ENCODE measurements at places on chromosomes 11 and 22. TPM values are rescaled to one million over a fixed set of nuclear protein-coding genes. Genes with fewer than 3 reads are reported as not detected.

Gene CYB5R2
- 27.6 TPM for polyA plus RNA-seq

Gene SPON1
- polyA plus RNA-seq: 45.0 TPM

Gene HBD
- 1.1 TPM for polyA plus RNA-seq

Gene NELL1
- 2.3 TPM for polyA plus RNA-seq

Gene ME3
- 28.0 TPM for polyA plus RNA-seq

Gene HMOX1
- 50.5 TPM for polyA plus RNA-seq

Gene RASGRP2
- polyA plus RNA-seq: 5.2 TPM

Gene NUCB2
- 89.6 TPM for polyA plus RNA-seq

Gene C11orf16
- polyA plus RNA-seq: 0.82 TPM

Gene APOA1
- 53.5 TPM for polyA plus RNA-seq

DNA sequence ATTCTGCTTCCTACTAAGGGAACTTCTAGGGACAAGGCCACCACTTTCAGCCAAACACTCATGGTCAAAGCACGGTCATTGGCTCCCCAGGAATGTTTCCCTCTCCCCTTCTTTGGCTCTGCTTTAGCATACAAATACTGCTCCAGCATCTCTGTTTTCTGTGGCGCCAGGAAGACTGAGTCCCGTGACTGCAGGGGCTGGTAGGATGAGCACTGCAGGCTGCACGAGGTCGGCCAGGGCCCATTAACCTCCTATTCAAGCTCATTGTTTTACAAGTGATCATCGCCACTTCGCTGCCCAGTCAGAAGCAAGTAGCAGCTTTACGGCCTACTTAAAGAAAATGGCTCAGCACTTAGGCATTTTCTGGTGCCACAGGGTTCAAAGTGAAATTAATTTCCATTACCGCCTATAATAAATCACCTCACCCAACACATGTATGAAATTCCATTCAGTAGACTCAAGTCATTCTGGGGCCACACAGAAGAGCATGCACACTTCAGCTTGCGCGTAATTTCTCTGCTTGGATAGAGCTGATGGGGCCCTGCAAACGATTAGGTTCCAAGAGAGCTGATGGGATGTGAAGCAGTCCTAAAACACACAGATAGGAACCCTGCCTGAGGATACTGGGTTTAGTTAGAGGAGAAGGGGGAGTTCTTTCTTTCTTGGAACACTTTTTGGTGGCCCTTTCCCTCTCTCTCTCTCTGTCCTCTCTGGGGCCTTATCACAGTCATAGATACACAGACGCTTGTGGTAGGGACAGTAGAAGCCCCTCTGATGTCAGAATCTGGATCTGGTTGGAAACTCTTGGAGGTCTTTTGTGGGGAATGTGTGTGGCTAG, 173.7 kb downstream of the KIF18A start:
- no peak for DNase-seq

DNA sequence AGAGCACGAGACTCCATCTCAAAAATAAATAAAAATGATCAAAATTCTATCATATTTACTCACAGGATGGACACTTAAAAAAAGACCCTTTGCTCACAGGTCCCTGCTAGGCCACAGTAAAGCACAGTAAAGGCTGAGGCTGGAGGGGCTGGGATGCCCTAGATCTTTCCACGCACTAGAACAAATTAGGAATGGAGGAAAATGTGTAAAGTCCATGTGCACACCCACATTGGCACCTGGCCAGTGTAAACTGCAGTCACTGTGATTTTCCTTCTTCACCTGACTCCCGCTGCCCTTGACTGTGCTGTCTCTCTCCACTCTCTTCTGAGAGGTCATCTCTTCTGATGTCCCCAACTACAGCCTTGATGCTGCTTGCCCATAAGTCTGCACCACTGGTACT, 195.5 kb downstream of the EFCAB6 start:
- DNase-seq: no peak

GRCh38 chr11:21895686-21896085, 297.2 kb upstream of the ANO5 start:
- DNase-seq: no peak

DNA sequence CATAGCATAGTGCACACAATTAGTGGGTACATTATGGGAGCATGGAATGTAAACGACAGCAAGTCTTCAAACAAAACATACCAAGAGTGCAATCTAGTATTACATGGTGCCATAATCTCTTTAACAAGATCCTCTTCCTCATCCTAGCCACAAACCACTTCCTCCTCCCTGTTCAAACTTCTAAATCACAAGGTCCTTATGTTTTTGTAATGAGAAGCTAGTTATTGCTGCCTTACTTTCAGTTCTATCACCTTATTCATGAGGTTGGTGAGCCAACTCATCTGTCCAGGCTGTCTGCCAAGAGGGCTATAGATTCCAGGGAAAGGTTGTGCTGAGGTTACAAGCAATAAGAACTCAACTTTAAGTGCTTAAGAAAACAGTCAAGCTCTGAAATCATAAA, 195.4 kb upstream of the ARHGAP20 start:
- no peak for DNase-seq

DNA sequence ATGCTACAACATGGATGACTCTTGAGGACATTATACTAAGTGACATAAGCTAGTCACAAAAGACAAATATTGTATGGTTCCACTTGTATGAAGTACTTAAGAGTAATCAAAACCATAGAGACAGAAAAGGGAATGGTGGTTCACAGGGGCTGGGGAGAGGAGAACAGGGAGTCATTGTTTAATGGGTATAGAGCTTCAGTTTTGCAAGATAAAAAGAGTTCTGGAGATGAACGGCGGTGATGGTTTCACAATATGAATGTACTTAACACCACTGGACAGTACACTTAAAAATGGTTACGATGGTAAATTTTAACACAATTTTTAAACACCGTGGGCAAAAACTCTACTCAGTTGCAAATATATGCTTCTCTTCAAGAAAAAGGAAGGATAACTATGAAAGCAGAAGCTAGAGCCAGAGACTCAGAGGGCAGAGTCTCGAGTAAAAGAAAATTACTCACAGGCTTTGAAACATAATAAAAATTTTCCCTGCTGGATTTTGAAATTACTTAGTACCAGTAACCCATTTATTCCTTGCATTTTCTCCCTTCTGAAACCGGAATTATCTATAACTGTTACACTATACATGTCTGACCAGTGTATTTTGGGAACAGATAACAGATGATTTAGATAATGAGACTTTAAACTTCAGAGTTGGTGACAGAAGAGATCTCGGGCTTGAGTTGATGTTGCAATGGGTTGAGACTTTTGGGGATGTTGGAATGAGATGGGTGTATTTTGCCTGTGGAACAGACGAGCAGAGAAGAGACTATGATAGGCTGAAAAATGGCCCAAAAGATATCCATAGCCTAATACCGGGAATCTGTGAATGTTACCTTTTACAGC, 15.0 kb downstream of the MRTFA start:
- DNase-seq: no peak

DNA sequence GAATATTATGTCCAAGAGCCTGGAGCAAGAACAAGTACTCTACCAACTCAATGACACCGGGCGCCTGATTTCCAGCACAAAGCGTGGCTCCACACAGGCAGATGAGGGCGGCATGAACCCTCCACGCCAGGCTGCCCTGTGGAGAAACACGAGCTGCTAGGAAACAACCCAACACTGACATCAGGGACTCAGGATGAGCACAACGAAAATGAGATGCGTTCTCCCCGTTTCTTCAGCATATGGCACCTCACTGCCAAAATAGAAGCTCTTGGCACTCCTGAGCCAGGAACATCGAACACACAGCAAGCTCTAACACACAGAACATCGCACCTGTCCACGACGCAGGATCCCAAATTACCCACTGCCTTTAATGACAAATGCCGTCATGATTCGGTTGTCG, 68.3 kb downstream of the NCAPD3 start:
- DNase-seq: no peak

GRCh38 chr22:46522797-46523196, 14.6 kb downstream of the CELSR1 start:
- DNase-seq: no peak

GRCh38 chr11:122746050-122746478, 90.5 kb downstream of the UBASH3B start:
- no peak for DNase-seq

GRCh38 chr11:9150501-9150900, 59.1 kb upstream of the SCUBE2 start:
- no peak for DNase-seq

DNA sequence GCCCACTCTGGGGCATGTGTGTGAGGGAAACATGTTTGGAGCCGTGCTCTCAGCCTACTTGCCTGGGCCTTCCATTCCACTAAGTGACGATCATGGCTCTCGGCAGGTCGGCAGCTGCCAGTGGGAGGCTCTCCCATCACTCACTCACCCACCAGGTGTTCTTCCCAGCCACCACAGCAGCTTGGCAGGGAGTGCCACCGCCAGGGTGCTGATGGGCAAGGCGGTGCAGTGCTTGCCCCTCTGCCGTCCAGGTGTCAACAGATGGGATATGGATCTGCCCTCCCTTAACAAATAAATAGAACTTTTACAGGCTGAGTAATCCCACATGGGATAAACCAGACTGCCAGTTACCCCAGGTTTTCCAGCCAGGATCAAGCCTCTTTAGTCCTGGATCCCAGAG, 205.5 kb upstream of the TMEM45B start:
- DNase-seq: no peak

GRCh38 chr22:45672564-45673481, 1.2 kb downstream of the ATXN10 start:
- DNase-seq: no peak

DNA sequence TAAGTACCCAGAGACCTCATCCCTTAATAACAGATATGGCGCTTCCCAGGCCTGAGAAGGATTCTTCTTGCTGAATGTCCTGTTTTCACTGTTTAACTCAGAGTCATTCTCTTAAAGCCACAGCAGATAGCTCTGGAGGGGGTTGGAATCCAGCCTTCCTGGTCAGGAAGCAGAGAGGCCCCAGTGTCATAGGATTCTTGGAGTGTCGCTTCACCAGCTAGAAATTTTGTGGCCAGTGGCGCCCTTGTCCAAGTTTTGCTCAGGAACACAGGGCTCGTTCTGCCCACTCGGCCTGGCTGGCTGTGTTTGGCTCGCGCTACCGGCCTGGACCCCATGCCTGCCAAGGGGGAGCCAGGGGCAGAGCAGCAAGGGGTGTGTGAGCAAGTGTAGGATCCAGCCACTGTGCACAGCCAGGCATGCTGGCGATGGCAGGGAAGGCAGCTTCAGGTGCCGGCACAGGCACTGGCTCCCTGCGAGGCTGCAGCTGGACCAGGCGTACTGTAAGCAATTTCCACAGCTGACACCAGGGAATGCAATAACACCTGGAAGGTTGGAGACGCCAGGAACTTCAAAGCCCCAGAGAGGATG, 214.8 kb upstream of the SESN3 start:
- no peak for DNase-seq

DNA sequence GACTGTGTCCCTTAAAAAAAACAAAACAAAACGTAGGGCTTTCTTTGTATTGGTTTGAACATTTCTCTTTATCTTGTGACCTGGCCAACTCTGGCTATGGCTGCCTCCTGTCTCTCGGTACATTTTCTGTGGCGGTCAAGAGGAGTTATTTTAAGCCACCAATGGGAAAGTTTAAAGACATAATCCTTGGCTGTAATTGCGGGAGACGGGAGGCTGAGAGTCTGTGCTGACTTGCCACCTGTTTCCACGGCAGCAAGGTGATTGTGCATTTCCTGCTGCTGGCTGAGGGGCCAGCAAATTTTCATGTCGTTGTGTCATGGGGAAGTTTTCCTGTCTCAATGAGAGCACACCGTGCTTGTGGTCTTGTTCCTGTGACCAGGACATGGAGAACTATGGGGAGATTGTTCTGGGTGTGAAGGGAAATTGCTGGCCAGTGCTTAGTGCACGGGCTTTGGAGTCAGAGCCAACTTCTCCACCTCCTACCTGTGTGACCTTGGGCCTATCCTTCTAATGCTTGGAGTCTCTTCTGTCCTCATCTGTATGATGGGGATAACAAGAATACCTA, 11.0 kb downstream of the PTPRJ start:
- no peak for DNase-seq

- DNase-seq: no peak
Measured at GRCh38 chr11:68328374-68329091, 16.1 kb downstream of the LRP5 start.

DNA sequence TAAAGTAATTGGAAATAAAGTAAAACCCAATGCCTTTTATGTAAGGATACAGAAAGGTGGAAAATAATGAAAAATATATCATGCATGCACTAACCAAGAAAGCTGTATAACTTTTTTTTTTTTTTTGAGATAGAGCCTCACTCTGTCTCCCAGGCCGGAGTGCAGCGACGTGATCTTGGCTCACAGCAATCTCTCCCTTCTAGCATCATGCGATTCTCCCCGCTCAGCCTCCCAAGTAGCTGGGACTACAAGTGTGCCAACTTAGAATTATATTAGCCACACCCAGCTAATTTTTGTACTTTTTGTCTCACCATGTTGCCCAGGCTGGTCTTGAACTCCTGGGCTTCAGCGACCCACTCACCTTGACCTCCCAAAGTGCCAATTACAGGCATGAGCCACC, 4.5 kb downstream of the GGT5 start:
- DNase-seq: no peak

DNA sequence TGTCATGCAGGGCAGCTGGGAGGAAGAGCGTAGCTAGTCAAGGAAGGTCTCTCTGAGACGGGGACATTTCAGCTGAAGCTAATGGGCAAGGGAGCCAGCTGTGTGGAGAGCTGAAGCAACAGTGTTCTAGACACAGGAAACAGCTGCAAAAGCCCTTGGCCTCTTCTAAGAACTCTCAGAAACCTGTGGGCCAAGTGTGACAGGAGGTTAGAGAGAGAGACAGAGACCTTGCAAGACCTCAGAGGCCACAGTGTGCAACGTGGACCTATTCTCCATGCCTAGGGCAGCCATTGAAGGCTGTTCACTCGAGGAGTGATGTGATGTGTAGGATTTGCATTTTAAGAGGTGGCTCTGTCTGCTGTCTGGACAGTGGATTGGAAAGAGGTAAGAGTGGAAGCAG, 48.7 kb upstream of the TNRC6B start:
- no peak for DNase-seq

DNA sequence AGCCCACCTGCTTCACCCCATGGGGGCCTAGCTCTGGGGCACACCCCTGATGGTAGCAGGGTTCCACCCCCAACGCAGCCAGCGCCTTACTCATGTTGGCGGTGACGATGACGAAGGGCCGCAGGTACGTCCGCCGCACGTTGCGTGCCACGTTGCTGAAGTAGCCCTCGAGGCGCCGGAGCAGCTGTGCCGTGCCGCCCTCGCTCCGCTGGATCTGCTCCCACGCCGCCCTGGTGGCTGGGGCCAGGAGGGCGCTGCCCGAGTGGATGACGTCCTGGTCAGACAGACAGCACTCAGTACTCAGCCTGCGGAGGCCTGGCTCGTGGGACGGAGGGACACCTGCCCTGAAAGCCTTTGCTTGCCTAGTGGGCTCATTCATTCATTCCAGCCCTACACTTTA, 50.8 kb downstream of the TRMU start:
- no peak for DNase-seq

DNA sequence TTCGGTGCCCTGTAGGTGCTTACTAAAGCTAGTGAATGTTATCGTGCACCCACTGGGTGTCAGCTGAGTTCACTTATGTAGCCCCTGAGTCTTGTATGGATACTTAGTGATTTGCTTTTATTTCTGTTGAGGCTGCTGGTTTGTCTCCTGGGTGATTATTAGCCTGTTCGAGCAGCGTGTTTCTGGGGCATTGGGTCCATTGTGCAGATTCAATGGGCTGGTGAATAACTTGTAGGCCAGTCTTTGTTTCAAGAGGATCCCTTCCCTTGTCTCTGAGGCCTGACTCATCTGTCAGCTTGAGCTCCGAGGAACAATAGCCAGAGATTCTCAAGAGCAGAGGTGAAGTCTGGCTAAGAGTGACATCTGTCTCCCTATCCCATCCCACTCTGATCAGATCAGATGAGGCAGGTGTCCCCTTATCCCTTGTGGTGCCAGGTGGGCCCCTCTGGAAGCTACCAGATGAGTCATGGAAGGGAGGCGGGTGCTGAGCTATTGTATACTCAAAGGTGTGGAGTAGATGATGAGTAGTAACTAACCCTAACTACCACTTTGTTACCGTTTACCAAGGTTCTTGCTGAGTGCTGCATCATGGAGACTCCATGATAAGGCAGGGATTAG, 3.7 kb downstream of the MIAT start:
- no peak for DNase-seq

Data from left renal pelvis (tissue), 4 donors.